A549 treated with CpdA at 1 μM for 4 hours (cell line): ENCODE measurements at places on chromosomes 7 and 10. TPM values are rescaled to one million over a fixed set of nuclear protein-coding genes. Genes with fewer than 3 reads are reported as not detected.

Gene SLC25A40
- total RNA-seq: 5.0 to 8.6 TPM (median 8.4 TPM) in 5 replicates

Gene C7orf57
- total RNA-seq: 0.26 to 0.61 TPM (median 0.37 TPM) in 5 replicates

Gene MYOF
- 193 to 274 TPM (median 219 TPM) in 5 replicates for total RNA-seq

Gene GFRA1
- 8.6 to 11.3 TPM (median 9.9 TPM) in 5 replicates for total RNA-seq

Gene DDX50
- total RNA-seq: 32.2 to 46.7 TPM (median 35.3 TPM) in 5 replicates

Gene ANKRD61
- total RNA-seq: 0.38 to 0.90 TPM (median 0.61 TPM) in 5 replicates

Gene PPP1R17
- total RNA-seq: not detected in 5 replicates

Gene MYH16
- total RNA-seq: 0.64 to 1.0 TPM (median 0.84 TPM) in 5 replicates

Gene BAMBI
- total RNA-seq: 13.6 to 20.5 TPM (median 18.8 TPM) in 5 replicates

Gene AHCYL2
- 5.2 to 7.1 TPM (median 6.6 TPM) in 5 replicates for total RNA-seq

Gene SH2B2
- total RNA-seq: 2.1 to 3.7 TPM (median 3.5 TPM) in 5 replicates

Gene TRPV6
- not detected in 5 replicates for total RNA-seq

Gene SLC12A9
- 13.4 to 16.7 TPM (median 15.2 TPM) in 5 replicates for total RNA-seq

Gene TECPR1
- total RNA-seq: 6.5 to 12.1 TPM (median 8.6 TPM) in 5 replicates

Gene MKX
- total RNA-seq: not detected in 5 replicates

Gene ABCC2
- 164 to 201 TPM (median 185 TPM) in 5 replicates for total RNA-seq

Gene WIPF3
- total RNA-seq: 0.45 to 0.69 TPM (median 0.58 TPM) in 5 replicates

Gene IGFBP3
- total RNA-seq: 178 to 294 TPM (median 243 TPM) in 5 replicates

Gene SPDYE8
- total RNA-seq: not detected in 5 replicates

Gene EPO
- 0.03 TPM in 1 of 5 replicates, not detected in the others for total RNA-seq

Gene ABCF2
- 69.2 to 73.0 TPM (median 70.1 TPM) in 5 replicates for total RNA-seq

Gene STYXL1
- 38.4 to 42.4 TPM (median 39.6 TPM) in 5 replicates for total RNA-seq

Gene PTF1A
- not detected in 5 replicates for total RNA-seq

Gene LIPK
- total RNA-seq: not detected in 5 replicates

Gene MEOX2
- not detected in 5 replicates for total RNA-seq

Gene C1QL3
- total RNA-seq: not detected in 5 replicates

Gene ZNF727
- total RNA-seq: not detected in 5 replicates

Gene IGFBP1
- total RNA-seq: 22.2 to 36.3 TPM (median 30.8 TPM) in 5 replicates
